ENCODE measurements at places on chromosomes 11 and 22.

DNA sequence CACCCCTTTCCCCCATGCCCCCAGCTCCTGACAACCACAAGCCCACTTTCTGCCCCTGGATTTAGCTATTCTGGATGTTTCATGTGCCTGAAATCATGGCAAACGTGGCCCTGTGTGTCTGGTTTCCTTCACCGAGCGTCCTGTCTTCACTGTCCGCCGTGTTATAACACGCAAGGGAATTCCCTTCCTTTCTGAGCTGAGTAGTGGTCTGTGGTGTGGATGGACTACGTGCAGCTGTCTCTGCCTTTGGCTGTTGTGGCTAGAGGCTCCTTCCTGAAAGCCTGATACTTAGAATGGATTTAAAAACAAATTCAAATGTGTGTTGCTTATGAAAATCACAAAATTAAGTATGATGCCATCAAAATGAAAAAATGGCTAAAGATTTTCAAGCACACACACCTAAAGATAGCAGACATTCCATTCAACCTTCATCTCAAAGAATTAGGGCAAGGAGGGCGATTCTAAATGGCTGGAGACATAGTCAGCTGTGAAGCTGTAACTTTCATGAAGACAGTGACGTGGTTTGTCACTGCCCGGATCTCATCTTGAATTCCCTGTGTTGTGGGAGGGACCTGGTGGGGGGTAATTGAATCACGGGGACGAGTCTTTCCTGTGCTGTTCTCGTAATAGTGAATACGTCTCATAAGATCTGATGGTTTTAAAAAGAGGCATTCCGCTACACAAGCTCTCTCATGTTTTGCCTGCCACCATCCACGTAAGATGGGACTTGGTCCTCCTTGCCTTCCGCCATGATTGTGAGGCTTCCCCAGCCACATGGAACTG is 30.5 kb downstream of the KCNQ1 start:
- DNase-seq, result no peak

DNA sequence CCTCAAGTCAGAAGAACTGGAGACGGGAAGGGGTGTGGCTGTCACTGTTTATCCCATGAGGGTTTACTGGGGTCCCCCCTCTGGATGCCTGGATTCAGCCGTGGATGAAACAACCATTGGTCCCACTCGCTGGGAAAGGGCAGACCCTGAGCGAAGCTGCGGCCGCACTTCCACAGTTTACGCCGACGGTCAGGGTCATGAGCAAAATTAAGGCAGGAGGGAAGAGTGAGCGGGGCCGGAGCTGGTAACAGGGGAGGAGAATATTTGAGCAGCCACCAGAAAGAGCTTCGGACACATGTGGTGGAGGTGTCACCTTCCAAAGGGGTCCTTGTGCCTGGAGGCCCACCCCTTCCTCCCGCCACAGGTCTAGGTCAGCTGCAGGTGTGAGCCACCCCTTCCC is 344.9 kb downstream of the BRD1 start:
- DNase-seq, result no peak

- no peak for DNase-seq
Observed at GRCh38 chr22:49330421-49331222, 497.1 kb downstream of the BRD1 start.

DNA sequence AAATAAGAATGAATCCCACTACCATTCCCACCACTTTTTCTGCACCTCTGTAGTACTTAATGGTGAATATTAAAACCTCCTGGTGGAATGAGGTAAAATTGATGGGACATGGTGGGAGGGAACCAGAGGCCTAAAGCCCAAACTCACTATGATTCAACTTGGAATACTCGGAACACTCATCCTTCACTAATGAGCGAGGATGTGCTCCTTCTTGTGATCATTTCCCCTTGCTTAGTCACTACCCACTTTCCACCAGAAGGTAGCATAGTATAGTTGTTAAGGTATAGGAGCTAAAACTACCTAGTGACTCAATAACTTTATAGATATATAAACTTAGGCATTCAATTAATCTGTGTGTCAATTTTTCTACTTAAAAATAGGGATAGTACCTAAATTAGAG is 728.9 kb downstream of the OPCML start:
- DNase-seq, result no peak
